ENCODE measurements at places on chromosomes 1 and 21.
A peak's percentile ranks its signal among the peaks of the same experiment; 100 is the strongest.

DNA sequence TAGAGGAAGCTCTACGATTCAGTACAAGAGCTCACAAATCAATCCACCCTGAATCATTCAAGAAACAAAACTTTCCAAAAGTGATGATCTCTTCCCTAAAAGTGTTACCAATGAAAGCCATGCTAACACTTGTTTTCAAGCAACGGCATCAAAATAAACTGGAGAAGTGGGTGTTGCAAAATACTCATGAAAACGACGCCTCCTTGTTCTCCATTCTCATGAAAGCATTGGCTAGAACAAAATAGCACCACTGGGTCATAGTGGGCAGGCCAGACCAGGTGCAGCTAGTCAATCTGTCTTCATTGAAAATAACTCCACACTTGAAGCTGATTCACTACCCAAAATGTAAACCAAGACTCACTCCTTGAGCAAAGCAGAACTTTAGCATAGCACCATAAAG is 4.3 kb downstream of the TIAM1 start:
- no peak for DNase-seq

GRCh38 chr1:12275370-12275769 is 45.5 kb downstream of the VPS13D start:
- peak; percentile 26 for DNase-seq

DNA sequence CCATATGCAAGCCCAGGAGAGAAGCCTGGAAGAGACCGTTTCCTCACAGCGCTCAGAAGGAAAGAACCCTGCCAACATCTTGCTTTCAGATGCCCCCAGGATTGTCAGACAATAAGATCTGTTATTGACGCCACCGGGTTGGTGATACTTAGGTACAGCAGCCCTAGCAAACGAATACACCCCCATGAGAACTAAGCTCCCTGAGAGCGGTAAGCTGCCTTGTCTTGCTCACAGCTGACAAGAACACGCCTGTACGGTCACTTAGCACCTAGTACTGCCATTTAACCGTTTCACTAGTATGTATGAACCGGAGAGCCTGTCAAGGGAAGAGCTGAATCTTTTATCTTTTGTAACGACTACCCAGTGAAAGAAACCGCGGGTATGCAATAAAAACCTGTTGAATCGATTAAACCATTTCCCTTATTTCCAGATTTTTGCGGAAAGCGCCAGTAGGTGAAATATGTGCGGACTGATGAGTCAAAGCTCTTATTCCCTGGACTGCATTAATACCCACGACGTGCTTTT is 619 bp upstream of the ZBTB8B start:
- DNase-seq, result no peak

DNA sequence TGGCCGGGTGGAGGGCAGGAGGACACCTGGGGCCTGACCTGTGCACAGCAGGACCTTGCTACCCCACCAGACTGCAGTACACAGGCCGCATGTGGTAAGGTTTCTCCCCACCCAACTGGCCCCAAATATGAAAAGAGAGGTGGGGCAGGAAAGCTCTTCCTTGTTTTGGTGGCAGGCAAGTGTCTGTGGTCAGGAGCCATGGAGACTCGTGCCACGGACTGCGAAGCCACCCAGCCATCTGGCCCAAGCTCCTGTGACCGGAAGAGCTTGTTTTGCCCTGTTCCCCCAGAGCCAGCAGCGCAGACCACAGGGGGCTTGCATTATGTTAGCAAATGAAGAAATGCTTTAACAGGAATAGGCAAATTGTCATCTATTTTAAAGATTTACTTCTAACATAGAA is 54.9 kb downstream of the OLIG1 start:
- no peak for DNase-seq

- DNase-seq, result no peak
These were observed 25.0 kb downstream of the RBM15 start for GRCh38 chr1:110364221-110364620.

GRCh38 chr21:18178509-18178908 is 66.1 kb upstream of the CHODL start:
- DNase-seq, result no peak

GRCh38 chr1:8252266-8252951 is 65.5 kb upstream of the SLC45A1 start:
- no peak for DNase-seq

- no peak for DNase-seq
These were observed 94.2 kb downstream of the ARHGEF10L start for GRCh38 chr1:17633654-17634053.

DNA sequence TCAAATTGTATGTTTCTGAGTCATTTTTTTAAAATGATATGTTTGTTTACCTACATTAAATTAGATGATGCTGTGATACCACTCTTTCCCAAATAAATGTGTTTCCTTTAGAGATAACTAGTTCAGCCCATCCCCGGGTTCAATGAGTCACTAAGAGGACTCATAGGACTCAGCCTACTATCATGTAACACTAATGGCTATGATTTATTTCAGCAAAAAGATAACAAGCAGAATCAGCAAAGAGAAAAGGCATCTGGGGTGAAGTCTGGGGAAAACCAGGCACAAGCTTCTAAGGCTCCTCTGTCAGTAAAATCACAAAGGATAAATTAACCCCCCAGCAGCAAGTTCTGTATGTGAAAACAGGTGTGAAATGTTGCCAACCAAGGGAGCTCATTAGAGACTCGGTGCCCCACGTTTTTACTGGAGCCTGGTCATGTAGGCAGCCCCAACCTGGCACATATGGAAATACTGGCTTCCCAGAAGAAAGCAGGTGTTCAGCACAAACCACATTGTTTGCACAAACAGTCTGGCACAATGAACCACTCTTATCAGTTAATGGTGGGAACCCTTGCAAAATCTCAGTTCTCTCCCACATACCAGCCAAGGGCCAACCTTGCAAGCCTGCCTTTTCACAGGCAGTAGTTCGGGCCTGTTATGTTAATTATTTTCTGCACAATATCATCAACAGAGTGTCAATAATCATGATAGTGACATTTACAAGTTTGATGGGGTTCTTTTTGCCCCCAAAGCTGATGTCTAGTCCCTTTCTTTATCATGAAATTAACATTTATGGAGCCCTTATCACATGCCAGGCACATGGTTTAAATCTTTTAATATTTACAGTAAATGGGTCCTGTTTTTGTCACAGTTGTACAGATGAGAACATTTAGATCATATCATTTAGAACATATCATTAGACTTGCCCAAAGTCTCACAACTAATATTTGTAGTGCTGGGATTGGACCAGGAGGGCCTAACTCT is 23.1 kb upstream of the CNN3 start:
- no peak for DNase-seq

- DNase-seq, result no peak
These were observed 93.9 kb downstream of the ADCY10 start for GRCh38 chr1:167819849-167820683.

- no peak for DNase-seq
These were observed 128.0 kb downstream of the PRRX1 start for GRCh38 chr1:170791941-170792340.

DNA sequence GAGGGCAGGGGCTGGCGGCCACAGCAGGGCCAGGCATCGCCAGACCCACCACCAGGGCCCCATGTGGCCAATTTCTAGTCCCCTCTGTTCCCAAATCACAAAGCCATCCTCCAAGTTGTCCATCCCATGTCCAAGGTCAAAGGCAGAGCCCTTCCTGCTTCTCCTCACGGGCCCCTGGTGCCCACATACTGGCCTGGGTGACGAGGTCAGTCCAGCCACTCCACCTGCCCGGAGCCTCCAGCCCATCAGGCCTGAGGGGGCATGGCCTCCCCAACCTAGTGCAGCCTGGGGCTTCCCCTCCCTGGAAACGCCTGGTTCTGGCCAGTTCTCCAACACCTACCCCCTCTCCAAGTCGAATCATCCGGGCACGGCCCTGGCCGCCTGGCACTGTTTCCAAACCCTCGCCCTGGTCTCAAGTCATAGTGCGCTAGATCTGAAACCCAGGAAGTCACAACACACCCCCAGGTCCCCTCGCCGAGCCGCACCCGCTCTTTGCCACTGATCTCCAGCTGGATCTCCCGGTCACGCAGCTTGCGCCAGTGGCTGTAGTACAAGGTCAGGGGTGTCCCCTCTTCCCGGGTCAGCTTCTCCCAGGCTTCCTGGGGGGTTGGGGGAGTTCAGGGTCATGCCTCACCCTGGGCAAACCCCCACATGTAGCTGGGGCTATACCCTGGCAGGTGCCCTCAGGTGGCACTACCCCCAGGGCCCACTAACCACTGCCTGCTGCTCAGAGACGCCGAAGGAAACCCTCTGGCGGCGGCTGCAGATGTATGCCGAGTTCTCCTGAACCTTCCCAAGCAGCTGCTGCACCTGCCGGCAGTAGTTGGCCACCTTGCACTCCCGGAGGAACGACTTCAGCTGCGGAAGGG is 13.1 kb downstream of the NOC2L start:
- no peak for DNase-seq

- no peak for DNase-seq
These were observed 5.9 kb downstream of the RCSD1 start for GRCh38 chr1:167635941-167636340.

GRCh38 chr1:19044471-19044870 is 88.0 kb upstream of the IFFO2 start:
- no peak for DNase-seq

DNA sequence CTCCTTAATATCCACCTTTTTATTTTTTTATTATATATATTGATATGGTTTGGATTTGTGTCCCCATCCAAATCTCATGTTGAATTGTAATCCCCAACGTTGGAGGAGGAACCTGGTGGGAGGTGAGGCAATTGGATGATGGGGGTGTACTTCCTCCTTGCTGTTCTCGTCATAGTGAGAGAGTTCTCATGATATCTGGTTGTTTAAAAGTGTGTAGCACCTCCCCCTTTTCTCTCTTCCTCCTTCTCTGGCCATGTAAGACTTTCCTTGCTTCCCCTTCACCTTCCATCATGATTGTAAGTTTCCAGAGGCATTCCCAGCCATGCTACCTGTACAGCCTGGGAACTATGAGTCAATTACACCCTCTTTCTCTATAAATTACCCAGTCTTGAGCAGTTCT is 22.7 kb upstream of the CCSAP start:
- DNase-seq, result peak; percentile 73

- DNase-seq, result no peak
These were observed 3.5 kb downstream of the KLHL12 start for GRCh38 chr1:202923533-202923932.

DNA sequence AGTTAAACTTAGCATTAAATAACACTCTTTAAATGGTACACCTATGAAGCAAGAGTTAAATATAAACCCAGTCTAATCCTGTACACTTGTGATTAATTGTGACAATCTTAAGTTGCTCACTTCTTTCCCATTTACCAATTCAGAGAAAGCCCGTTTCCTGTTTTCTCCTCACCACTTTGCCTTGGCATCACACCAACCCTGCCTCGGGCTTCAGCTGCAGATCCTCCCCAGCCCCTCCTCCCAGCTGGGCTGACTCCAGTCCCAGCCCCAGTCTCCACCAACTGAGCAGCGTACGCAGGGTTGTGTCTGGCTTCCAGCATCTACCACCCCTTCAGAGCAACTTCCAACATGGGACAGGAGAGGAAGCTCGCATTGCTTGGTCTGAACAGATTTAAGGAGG is 4.1 kb downstream of the PYCR2 start:
- no peak for DNase-seq

DNA sequence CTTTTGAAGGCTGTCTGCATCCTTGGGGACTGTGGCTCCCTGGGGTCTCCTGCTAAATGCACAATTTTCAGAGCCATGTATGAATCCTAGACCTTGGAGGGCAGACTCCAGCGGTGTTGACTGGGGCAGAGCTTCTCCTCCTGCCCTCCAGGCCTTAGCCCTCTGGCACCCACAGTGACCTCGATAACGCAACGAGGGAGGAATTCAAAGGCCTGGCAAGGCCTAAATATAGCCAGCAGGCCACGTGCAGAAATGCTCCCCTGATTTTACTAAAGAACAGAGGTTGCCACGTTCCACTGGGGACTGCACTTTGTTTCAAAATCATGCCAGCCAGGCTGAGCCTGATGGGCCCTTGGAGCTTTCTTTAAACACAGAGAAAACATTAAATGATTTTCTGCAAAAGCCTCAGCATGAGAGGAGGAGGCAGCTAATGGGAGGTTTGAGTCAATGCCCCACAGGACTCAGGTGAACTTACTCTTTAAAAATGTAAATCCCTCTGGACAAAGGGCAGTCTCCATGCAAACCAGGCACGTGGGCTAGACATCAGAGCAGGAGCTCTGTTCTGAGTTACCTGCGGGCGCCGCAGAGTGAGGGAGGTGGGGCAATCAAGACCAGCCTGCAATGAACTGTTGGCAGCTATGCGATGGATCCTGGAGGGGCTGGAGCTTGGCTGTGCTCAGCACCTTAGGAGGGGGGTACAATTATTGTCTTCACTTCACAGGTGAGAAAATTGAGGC is 28.0 kb downstream of the GRIK3 start:
- DNase-seq, result no peak

DNA sequence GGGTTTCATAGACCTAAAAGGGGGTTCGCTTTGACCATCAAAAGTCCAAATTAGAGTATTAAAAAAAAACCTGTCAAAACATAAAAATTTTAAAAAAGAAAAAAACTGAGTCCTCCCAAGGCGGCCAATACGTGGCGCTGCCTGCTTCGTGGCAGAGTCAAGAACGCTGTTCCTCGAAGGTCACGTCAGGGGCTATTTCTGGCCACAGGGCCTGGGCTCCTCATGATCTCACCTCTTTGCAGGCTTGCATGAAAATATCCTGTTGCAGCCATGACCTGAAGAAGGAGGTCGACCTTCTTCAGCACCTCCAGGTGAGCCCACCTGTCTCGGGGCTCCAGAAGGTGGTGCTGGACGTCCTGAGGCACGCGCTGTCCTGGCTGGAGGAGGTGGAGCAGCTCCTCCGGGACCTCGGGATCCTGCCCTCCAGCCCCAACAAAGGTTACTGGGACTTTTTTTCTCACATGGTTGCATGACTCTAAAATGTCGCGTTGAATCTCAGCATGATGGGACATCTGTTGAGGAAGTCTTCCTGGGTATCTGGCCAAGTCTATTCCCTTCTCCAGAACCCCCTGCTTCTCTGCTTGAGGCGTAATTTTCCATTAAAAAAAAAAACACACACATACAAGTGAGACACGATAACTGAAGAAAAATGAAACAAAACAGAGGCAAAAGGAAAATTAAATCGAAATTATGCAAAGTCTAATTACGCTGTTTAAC is 80.4 kb upstream of the EFHD2 start:
- DNase-seq, result no peak

GRCh38 chr1:209062081-209062620 is 521.4 kb upstream of the CAMK1G start:
- DNase-seq, result no peak

- DNase-seq, result no peak
These were observed 112.4 kb upstream of the ZNF648 start for GRCh38 chr1:182173808-182174512.

GRCh38 chr1:59500950-59501742 is 204.3 kb downstream of the FGGY start:
- DNase-seq, result peak; percentile 47

DNA sequence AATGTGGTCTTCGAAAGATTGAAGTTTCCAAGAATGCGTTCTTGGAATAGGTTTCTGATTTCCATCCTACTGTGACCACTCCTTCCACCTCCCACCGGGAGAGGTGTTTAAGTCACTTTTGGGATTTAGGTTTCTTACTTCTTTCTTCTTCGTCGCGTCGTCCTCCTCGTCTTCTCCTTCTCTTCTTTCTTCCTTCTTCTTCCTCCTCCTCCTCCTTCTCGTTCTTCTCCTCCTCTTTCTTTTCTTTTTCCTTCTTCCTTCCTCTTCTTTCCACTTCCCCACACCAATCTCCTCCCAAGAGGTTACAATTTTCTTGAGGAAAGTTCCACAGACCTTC is 2.1 kb downstream of the CACHD1 start:
- DNase-seq, result no peak

GRCh38 chr1:221522529-221522940 is 219.4 kb downstream of the DUSP10 start:
- DNase-seq, result no peak

- DNase-seq, result no peak
These were observed 714.1 kb upstream of the CHRM3 start for GRCh38 chr1:238672262-238672661.
